Activated CD4-positive, alpha-beta memory T cell treated with anti-CD3 and anti-CD28 coated beads for 36 hours (primary cell): ENCODE measurements at places on chromosomes 7 and 10.
A peak's percentile ranks its signal among the peaks of the same experiment; 100 is the strongest.

DNA sequence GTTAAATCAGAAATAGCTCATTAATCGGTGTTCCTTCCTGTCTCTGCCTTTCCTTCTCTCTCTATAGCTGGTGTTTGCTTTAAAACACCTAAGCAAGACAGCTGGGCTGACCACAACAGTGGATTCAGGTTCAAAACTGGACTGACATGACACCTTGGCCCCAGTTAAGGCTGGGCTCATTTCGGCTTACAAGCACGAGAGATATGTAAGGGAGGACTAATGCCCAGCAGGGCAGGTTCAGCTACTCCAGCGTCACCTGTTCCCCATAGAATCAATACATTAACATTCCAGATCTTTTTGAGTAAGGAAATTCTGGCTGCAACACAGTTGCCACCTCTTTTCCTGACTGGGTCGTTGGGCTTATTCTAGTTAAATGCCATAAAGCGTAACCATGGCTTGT is 323.0 kb upstream of the AOAH start:
- no peak for DNase-seq

DNA sequence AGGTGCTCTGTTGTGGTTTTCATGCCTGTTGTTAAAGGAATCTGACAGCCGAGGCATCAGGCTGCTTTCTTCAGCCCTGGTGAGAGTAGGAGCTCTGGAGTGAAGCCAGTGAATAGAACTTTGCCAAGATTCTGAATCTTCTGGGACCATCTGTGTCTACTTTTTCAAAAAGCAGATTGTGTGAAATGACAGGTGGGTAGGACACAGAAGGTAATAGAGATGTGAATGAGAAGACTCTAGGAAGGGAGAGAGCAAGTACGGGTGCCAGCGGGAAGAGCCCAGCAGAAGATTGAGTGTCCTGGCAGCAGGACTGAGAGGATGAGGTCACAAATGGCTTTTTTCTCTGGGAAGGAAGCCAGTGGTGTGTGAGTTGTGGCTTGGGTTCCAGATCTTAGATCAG is 429.2 kb downstream of the SDK1 start:
- DNase-seq = no peak

- DNase-seq = no peak
Observed at GRCh38 chr10:114626841-114627240, 31.2 kb downstream of the ABLIM1 start.

- no peak for DNase-seq
Observed at GRCh38 chr10:12097791-12098190, 29.0 kb downstream of the DHTKD1 start.

DNA sequence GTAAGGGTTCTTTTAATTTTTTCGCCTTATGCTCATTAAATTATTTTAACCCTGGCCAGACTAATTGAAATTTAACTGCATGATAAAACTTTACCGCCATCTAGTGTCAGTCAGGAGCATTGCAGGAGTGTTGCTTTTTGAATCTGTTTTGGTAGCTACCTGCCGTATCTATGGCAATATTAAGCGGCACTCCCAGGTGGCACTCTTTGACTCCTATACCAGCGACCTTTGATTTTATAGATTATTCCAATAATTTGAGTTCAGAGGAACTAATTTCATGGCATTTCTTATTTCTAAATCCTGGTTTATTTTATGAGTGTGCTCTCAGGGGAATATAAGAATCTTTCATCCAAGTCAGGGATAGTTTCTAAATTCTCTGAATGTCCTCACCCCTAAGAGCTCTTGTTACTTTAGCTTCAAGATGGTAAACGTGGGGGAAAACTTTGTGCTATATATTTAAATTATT is 198.9 kb downstream of the REEP3 start:
- peak; percentile 47 for DNase-seq

GRCh38 chr7:1928645-1929348 is 258.7 kb downstream of the ELFN1 start:
- no peak for DNase-seq

- no peak for DNase-seq
Observed at GRCh38 chr7:77459311-77459726, 43.2 kb upstream of the GSAP start.

- no peak for DNase-seq
Observed at GRCh38 chr7:29332875-29333855, 138.6 kb downstream of the CHN2 start.

DNA sequence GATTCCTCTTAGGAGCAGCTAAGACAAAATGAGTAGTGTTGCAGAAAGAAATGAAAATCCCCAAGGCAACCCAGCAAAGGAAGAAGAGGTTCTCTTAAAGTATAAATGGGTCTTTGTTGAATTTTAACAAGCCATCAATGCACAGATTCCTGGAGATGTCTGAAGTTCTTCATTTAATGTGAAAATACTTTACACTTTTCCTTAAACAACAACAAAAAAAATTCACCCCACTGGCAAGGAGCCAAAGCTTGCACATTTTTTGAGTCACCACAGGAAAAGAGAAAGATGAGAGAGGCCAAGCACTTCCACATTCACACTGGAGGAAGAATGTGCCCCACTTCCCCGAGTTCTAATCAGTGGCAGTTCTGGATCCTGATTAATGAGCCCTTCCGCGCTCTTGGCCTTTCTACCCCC is 286.4 kb upstream of the MEOX2 start:
- DNase-seq = no peak

DNA sequence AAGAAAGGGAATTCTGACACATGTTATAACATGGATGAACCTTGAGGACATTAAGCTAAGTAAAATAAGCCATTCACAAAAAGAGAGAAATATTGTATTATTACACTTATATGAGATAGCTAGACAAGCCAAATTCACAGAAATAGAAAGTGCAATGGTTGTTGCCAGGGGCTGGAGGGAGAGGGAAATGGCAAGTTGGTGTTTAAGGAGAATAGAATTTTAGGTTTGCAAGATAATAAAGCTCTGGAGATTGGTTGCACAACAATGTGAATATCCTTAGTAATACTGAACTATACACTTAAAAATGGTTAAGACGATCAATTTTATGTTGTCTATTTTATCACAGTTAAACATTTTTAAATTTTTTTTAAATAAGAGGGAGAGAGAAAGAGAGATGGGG is 25.0 kb upstream of the ADD3 start:
- no peak for DNase-seq

GRCh38 chr7:50335795-50336754 is 31.6 kb downstream of the IKZF1 start:
- DNase-seq = peak; percentile 93

DNA sequence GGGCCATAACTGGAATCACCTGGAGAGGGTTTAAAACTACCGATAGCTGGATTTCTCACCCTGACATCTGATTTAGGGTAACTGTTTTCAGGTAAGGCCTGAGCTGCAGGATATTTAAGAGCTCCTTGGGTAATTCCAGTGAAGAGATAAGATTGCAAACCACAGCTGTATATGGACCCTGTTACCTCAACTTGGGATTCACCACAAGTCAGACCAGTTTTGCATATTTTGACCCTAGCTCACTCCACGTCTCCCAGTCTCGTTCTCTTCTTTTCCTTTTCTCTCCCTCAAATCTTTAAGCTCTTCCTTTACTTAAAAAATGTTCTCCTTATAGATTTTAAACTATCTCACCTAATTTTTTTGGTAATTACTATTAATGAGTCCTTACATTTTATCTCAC is 264.4 kb downstream of the THSD7A start:
- DNase-seq = no peak

- DNase-seq = no peak
Observed at GRCh38 chr10:96910488-96911395, 78.6 kb downstream of the LCOR start.

DNA sequence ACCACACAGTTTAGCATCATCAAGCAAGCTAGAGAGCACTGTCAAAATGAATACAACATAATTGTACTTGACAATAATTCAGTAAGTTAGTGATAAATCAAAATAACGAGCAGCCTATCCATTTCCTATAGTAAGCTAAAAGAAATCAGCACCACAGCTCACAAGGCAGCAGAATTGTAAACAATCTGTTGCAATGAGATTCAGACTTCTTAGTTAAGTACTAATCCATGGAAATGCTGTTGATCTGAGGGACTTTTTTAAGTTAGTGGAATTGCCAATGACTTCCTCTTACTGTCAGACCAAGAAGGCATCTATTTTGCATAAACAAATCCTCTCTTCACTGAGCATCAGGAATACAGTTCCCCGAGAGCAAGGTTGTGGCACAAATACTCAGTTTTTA is 136.6 kb upstream of the CCDC6 start:
- DNase-seq = no peak

DNA sequence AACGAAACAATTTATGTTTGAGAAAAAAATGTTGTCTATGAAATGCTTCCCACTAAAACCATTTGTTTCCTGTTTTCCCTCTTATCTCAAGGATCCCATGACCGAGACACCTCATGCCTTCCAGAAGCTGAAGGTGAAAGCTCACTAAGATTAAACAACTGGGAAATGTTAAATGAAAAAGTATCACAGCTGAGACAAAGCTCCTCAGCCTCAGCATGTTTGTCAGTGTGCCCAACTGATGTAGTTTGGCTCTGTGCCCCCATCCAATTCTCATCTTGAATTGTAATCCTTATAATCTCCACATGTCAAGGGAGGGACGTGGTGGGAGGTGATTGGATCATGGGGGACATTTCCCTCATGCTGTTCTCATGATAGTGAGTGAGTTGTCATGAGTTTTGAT is 327.3 kb downstream of the HTR7 start:
- DNase-seq = no peak

DNA sequence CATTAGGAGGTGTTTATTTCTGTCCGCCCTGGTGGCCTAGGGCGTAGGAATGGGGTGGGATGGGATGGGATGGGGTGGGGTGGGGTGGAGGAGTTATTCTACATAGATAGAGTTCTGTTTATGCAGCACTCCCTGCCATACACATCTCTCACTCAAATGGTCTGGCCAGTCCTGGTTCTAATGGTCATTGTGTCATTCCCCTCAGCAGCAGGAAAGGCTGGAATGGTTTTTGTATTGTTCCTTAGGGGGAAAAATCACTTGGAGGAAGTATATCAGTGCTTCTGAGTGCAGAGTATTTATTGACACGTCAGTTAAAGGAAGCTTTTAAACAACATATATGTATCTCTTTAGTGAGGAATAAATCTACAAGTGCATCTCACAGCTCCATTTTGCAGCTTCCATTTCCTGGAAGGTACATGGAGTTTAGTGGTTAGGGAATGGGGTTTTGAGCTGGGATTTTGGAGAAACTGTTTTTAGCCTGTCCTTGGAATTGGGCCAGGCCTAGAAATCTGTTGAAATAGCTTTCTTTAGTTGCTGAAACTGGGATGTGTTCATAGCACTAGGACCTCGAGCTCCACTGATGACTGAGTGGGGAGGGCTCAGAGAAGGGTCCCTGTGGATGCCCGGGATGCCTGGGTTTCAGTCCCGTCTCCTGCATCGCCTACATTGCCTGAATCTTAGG is 8.3 kb downstream of the TSPAN14 start:
- DNase-seq = no peak

- no peak for DNase-seq
Observed at GRCh38 chr7:155486783-155487508, 29.0 kb downstream of the EN2 start.

- DNase-seq = no peak
Observed at GRCh38 chr10:60817398-60817805, 39.1 kb downstream of the CDK1 start.

- no peak for DNase-seq
Observed at GRCh38 chr10:63591600-63592379, 70.6 kb downstream of the REEP3 start.

- peak; percentile 37 for DNase-seq
Observed at GRCh38 chr7:7653593-7654187, 13.1 kb downstream of the UMAD1 start.

- DNase-seq = no peak
Observed at GRCh38 chr7:23981314-23981713, 271.3 kb downstream of the STK31 start.

- no peak for DNase-seq
Observed at GRCh38 chr7:77899516-77899915, 100.9 kb downstream of the PHTF2 start.

GRCh38 chr10:70441161-70441894 is at the start of gene NODAL:
TSS of gene NODAL (minus strand) at chr10:70441681. CDS start at chr10:70441667, 14 bp downstream.
- DNase-seq = no peak

GRCh38 chr10:11245510-11245909 is 227.8 kb downstream of the CELF2 start:
- peak; percentile 37 for DNase-seq
